Heart right ventricle (tissue), 16 donors: ENCODE measurements at places on chromosomes 3 and 15. TPM values are rescaled to one million over a fixed set of nuclear protein-coding genes. Genes with fewer than 3 reads are reported as not detected.

Gene MESP2
- 0.21 TPM for total RNA-seq

Gene POC1A
- total RNA-seq, result 0.89 TPM

Gene GFM1
- 49.7 TPM for total RNA-seq

Gene TMCO5A
- not detected for total RNA-seq

Gene FSIP1
- total RNA-seq, result 0.86 TPM

Gene CCR8
- not detected for total RNA-seq

Gene TMC3
- total RNA-seq, result not detected

Gene PLAAT1
- total RNA-seq, result 10.3 TPM

Gene UROC1
- total RNA-seq, result not detected
